ENCODE measurements at places on chromosomes 1 and 21.

DNA sequence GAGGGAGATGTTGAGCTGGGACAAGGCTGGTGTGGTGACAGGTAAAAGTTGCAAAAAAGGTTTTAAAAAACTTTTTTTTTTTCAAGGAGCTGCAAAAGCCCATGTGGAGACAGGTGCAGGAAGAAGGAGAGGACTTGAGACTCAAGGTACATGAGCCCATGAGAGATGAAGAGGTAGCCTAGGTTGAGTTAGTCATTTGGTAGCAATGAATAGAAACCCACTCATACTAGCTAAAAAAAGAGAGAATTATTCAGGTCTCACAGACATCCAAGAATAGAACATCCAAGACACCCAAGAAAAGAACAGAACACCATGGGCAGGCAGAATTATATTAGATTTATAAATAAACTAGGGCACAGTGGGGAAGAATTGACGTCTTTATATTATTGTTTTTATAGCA, 65.1 kb downstream of the PCP4 start:
- no peak for DNase-seq

- no peak for DNase-seq
These were observed 28.8 kb downstream of the PLEKHO1 start for GRCh38 chr1:150178548-150178947.

DNA sequence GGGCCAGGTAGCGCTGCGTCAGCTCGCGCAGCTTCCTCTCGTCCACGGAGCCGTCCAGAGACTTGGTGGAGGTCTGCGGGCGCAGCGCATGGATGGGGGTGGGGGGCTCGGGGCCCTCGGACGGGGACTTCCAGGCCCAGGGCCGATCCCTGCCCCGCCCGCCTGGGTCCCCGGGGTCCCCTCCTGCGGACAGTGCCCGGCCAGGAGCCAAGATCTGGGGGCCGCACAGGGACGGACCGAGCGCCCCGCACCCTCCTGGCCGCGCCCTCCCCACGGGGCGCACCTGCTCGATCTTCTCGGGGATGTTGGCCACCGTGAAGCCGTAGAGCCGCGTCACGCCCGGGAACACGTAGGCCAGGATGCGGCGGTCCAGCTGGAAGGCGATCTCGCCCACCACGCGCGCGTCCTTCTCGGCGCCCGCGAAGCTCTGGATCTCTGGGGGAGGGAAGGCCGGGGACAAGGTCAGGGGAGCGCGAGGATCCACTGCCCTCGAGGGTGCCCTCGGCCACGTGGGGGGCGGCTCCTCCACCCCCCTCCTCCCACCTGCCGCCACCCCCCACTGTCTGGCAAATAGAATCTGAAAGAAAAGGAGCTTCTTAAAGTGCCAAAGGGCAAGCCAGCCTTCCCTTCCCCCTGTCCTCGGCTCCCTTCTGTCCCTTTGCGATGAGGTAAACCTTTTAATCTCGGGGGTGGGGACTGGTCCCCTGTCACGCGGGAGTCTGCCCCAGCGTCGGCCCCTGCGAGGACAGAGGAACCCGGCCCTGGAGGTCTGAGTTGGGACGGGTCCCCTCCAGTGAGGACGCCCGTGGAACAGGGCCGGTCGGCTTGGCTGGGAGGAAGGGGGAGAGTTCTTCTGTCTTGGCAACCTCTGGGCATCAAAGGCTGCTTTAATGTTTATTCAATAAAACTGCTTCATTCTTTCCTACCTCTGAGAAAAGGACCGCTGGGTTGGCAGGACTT, 6.5 kb upstream of the FTCD start:
- DNase-seq = no peak

- no peak for DNase-seq
These were observed 585.6 kb downstream of the PTBP2 start for GRCh38 chr1:97307151-97307550.

DNA sequence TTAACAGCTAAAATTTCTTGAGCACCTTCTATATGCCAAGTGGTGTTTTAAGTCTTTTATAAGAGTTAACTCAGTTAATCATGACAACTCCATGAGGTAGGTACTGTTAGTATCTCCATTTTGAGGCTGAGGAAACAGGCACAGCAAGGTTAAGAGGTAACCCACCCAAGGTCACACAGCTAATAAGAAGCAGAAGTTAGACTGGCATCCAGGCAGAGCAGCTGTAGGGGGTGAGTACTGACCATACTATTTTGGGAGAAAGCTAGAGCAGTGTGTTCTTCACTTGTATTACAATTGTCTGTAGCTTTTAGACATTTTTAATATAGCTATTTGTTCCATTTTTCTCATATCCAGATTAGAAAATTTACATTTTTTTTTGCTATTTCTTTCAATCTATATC, 4.8 kb downstream of the ATP6V1G3 start:
- no peak for DNase-seq

DNA sequence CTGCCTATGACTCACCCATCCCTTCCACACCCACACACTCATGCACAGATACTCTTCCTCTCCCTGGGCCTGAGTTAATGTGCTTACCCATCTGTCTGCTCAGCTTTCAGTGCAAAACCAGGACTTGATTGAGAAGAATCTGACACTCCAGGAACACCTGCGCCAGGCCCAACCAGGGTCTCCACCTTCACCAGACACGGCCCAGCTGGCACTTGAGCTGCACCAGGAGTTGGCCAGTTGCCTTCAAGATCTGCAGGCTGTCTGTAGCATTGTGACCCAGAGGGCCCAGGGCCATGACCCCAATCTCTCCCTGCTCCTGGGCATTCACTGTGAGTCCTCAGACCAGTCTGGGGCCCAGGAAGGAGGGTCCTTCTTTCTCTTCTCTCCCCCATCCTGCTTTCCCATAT, 3.5 kb upstream of the SH3BGRL3 start:
- DNase-seq = no peak

GRCh38 chr1:21317035-21317689, 26.9 kb upstream of the ECE1 start:
- no peak for DNase-seq

DNA sequence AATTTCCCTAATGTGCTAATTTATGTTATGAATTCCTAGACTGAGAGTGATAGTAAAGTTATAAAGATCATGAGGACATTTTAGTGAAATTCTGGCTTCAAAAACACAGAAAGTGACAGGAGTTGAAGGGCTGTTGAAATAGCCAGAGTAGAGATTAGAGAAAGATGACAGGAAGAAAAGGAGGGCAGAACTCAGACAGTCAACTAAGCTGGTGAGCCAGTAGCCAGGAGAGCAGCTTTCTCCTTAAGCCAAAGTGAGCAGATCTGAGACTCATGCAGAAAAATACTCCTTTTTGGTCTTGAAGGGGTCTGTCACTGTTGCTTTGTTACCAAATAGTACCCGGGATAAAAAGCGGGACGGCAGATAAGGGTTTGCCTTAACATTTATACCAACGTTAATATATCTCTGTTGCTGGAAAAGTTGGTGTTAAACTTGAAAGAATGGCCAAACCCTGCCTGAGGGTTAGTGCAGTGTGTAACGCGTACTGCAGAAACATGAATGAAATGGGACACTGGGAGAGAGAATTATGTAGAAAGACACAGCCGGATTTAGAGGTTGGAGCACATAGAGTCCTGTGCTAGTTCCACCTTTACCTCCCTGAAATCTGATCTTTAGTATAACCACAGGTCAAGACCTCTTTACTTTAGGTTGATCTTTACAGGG, 12.8 kb downstream of the AHCYL1 start:
- no peak for DNase-seq

DNA sequence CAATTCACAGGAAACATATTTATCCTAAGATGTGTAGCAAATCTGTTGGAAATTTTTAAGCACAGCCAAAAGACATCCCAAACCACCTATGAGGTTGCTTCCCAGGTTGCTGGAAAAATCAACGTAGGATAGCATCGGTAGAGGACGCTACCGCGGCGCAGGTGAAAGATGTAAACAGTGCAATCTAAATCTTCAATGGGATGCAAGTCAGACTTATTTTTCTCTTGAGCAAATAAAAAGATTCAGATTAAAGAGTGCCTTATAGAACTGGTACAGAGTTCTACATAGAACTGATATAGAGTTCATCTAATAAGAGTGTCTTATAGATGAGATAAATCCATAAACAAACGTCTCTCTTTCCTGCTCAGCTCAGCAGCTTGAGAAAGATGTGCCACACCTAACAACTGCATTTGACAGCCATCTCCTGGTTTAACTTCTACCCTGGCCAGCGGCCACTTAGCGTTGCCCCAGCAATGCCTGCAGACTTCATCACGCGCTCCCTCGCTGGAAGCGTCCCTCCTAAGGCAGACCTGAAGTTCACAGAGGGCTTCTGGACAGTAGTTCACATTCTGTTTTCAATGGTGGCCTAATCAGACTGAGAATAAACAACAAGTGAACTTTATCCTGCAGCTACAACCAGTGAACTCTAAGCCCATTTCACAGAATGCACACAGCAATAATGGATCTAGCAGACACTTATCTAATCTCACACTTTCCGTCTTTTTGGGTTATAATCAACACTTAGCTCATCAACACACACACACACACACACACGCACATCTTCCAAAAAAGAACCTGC, 164.5 kb downstream of the TOMM20 start:
- no peak for DNase-seq

DNA sequence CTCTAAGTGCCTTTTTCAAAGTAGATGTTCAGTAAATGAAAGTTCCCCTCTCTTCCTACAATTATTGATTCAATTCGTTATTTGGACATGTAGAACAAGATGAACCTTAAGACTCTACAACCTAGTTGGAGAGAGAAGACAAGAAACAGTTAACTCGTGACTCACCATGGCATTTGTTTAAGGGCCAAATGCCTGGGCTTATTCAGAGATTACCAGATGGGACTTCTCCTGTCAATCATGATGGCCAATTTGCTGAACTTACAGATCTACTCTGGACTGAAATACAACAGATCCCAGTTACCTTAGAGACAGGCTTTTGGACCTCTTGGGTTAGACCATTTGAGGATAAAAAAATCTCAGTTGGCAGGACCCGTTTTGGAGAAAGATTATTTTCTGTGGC, 93.5 kb downstream of the C1orf94 start:
- no peak for DNase-seq

DNA sequence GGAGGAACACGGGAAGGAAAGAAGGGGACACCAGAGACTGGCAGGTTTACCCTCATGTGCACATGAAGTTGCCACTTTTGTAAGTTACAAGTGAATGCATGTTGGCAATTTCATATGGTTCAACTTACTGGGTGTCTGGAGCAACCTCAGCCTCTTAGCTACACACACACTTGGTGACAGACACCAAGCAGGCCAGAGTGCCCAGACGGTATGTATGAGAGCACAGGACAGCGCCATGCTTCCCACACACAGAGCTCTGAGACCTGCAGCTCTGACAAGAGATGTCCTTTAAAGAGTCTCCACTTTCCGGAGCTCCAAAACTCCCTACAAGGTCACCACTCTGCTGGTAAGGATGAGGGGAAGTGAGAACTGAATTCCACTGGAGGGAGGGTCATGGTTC, 1.9 kb upstream of the TRABD2B start:
- no peak for DNase-seq

DNA sequence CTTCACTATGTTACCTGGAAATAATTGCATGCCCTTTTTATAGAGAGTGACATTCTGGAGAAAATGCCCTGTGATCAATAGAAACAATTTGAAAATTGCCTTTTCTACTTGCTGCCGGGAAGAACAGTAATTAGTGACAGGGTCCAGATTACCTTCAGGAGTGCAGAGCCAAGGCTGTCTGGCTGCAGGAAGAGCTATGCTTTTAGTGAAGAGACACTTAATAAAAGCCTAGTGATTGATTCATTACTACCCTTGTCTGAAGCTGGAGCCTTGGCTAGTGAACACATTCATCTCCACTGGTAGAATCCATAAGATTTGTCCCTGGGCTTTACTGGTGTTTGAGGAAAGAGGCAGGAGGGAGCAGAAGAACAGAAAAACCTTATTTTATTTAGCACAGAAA, 12.9 kb upstream of the DNASE2B start:
- no peak for DNase-seq

DNA sequence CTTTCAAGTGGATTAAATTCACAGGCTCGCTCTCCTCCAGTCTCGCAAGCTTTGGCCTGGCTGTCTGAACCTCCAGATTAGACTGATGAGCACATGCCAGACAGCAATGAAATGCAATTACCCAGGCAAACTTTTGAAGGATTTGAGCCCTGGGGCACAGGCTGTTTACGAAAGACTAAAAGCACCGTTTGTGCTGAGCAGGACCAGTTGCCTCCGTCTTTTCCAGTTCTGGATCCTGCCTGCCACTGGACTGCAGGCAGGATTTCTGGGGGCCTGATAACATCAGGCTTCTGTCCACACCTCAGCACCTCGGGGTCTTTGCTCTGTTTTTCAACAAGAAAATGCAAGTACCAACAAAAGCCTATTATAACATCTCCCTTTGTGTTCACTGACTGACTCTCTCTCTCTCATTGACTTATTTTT, 145.7 kb downstream of the CLIC6 start:
- DNase-seq = no peak

DNA sequence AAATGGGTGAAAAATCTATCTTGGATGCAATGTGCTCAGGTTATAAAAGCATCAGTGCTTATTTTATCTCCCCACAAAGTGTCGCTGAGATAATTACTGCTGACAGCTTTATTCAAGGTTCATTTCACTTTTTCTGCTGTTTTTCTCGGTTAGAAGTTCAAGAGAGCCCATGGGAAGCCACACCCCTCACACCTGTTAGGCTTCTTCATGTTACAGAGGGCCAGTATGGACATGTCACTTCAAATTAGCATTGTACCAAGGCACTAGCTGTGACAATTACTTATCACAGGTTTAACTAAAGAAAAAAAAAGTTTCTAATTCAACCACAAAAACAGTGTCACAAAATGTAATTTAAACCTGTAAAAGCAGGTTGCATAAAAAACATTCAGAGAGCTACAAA, 187.3 kb upstream of the DMRTA2 start:
- no peak for DNase-seq

DNA sequence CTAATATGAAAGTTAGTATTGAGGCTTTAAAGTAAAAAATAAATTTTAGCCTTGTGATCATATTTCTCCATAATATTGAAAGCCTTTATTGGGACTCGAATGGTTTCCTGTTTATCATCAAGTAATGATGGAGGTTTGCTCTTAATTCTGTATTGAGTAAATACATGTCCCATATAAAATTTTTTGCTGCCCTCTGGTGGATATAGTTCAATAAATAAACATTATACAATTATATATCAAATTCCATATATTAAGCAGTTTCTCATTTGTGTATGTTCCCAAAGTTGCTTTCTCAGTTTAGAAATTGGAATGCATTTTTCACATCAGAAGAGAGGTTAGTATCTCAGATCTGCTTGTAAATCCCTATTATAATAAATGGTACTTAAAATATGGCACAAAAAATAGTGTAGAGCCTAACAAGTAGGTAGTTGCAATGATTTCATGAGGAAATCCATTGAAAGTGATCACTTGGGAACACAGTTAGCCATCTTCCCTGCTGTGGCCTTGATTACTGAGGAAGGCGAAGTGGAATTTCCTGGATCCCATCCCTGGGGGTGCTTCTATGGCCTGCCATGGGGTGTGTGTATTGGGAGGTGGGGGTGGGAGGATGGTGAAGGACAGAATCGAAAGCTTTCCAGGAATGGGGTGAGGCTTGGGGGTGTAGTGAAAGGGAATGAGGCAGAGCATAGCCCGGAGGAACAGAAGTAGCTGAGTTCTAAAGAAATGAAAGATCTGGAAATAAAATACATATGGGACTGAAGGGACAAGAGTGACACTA, 84.1 kb upstream of the C21orf91 start:
- peak; percentile 59 for DNase-seq

All from NCI-H1092 treated with DMSO at 0.1 percent for 48 hours (cell line).